ENCODE measurements at places on chromosomes 1 and 21.

DNA sequence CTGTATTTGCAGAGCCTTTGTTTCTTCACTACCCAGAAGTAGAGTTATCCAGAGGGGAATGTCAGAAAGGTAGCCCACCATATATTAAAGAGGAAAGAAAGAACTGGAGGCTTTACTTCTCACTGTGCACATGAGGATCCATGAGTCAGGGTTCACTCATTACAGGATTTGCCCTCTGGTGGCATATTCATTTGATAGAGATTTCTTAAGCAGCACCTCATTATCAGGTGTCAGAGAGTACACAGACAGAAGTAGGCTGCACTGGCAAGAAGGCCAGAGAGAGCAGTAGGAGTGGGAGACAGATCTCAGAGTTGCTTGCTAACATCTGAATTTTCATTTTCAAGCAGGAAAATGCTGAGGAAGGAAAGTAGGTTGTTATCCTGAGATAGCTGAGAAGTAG lies 123.8 kb downstream of the PIK3R3 start:
- DNase-seq, result no peak

GRCh38 chr1:15047237-15047636 lies 106.3 kb upstream of the TMEM51 start:
- no peak for DNase-seq

GRCh38 chr1:61083013-61083806 lies 849 bp downstream of the NFIA start:
- DNase-seq, result no peak

DNA sequence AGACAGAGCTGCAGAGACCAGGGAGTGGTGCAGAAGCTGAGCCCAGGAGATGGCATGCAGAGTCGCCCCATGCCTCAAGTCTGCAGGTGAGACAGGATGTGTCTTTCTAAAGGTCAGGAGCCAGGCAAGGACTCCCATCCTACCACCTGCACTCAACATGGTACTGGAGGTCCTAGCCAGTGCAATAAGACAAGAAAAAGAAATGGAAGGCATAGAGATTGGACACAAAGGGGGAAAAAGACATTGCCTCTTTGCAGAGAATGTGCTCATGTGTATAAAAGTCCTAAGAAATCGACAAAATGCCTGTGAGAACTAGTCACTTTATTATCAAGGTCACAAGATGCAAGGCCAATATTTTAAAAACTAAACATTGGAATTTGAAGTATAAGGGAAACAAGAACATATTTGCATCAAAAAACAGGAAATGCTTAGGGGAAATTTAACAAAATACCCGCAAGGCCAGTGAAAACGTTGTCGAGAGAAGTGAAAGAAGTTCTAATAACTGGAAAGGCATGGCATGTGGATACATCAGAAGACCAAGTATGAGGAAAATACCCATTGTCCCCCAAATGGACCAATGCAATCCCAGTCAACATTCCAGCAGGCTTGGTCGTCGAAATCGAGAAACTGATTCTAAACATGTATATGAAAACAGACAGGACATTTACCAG lies 13.2 kb upstream of the PRXL2B start:
- no peak for DNase-seq

DNA sequence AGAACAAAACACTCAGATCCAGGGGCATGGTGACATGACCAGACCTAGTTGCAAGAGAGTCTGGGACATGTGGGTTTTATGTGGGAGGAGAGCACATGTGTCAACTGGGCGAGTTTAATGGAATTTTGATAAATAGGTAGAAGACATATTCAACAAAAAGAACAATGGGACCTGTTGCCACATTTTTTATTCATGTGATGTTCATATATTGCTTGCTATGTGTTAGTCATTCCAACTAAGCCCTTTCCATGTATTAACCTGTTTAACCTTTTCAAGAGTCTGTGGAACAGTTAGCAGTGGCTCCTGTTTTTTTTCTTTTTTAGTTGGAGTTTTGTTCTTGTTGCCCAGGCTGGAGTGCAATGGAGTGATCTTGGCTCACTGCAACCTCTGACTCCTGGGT lies 30.1 kb upstream of the CSF3R start:
- no peak for DNase-seq

DNA sequence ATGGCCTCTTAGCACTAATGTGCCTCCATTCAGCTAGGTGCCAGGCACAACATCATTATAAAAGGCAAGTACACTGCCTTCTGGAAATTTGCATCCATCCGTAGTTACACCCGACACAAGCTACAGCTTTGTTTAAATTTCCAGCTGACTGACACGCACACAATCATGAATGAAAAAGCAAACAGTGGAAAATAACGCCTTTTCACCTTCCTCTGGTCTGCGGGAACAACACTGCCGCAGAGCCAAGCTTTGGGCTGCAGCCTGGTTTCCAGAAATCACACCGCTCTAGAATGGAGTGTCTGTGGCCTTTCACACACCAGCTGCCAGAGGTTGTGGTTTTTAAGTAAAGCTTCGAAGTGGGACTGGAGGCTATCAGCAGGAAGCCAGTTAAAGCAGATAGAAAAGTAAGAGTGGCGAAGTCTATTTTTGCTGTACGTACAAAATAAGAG lies 142.8 kb upstream of the COA6 start:
- DNase-seq, result no peak

DNA sequence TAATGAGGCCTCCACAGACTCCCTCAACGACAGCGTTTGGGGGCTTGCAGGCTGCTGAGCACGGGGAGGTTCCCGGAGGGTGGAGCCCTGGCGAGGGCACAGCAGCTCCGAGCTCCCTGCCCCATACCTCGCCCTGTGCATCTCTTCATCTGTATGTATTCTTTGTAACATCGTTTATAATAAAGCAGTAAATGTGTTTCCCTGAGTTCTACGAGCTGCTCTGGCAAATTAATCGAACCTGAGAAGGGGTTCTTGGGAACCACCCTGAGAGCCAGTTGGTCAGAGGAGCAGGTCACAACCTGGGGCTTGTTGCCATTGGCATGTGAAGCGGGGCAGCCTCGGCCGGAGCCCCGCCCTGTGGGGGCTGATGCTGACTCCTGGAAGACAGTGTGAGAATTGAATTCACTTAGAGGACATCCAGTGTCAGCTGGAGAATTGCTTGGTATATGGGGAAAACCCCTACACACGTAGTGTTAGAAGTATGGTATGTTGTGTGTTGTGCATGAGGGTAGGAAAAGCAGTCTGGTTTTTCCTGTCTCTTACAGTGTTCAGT lies 11.5 kb downstream of the SLC37A1 start:
- no peak for DNase-seq

DNA sequence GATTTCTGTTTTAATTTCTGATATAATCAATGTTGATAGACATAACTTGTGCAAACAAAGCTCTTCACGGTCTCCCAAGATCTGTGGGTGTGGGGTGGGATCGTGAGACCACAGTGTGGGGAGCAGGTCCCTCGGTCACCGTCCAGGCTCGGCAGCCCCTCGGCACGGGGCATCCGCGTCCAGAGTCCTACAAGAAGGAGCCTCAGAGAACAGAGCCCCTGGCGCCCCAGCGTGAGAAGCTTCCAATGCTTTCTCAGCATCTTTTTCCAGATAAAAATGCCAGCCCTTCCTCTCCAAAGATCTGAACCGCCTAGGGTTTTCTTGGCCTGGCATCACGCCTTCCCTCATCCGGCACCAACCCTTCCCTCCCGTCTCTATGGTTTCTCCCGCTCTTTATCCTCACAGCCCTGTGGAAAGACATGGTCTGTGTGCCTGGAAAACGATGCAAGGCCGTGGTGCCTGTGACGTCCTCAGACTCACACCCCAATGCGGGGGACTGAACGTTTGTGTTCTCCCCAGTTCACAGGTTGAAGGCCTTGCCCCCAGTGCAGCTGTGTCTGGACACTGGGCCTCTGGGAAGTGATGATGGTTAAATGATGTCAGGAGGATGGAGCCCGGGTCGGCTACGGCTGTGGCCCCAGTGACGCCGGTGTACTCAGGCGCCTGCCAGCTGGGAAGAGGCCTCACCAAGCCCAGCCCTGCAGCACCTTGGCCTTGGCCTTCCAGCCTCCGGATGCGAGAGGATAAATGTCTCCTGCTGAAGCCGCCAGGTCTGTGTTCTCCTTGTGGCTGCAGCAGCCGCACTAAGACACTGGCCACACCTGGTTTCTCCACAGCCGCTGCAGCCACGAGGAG lies 45.9 kb upstream of the COL6A2 start:
- no peak for DNase-seq

- DNase-seq, result no peak
Measured at GRCh38 chr1:229409616-229410369, 24.1 kb downstream of the ACTA1 start.

- no peak for DNase-seq
Measured at GRCh38 chr21:42495765-42496119, 282 bp downstream of the RSPH1 start.

GRCh38 chr1:7060745-7061144 lies 275.5 kb downstream of the CAMTA1 start:
- no peak for DNase-seq

DNA sequence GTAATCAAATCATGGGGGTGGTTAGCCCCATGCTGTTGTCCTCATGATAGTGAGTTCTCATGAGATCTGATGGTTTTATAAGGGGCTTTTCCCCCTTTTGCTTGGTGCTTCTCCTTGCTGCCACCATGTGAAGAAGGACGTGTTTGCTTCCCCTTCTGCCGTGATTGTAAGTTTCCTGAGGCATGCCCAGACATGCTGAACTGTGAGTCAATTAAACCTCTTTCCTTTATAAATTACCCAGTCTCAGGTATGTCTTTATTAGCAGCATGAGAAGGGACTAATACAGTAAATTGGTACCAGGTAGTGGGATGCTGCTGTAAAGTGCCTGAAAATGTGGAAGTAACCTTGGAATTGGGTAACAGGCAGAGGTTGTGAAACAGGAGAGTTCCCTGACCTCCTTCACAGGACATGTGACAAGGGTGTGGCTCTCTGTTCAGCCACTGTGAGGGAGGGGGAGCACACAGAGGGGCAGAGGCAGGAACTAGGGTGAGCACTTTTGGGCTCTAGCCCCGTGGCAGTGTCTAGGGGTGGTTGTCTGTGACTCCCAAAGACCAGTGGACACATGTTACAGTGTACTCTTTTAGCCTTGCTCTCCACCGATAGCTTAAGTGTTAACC lies 105.3 kb downstream of the BACH1 start:
- DNase-seq, result no peak

- no peak for DNase-seq
Measured at GRCh38 chr1:89759036-89759435, 61.8 kb upstream of the LRRC8D start.

- DNase-seq, result no peak
Measured at GRCh38 chr1:223747838-223748335, 35.5 kb downstream of the CAPN2 start.

GRCh38 chr1:55448261-55448660 lies 233.1 kb upstream of the USP24 start:
- no peak for DNase-seq

DNA sequence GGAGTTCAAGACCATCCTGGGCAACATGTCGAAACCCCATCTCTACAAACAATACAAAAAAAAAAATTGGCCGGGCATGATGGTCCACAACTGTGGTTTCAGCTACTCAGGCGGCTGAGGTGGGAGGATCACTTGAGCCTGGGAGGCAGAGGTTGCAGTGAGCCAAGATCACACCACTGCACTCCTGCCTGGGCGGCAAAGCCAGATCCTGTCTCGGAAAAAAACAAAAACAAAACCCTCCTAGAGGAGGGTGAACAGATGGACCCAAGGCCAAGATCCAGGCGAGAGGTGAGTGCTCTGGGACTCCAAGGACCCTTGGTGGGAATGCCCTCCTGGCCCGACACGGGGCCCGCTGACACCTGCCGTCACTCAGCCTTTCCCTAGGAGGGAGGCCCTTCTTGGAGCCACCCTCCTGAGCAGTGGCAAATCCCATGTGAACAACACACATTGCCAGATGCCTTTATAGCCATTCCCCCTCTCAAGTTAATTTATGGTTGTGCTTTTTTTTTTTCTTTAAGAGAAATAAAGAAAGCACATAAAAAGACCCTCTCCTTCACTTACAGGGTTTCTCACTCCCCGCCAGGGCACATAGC lies 380 bp downstream of the TFF2 start:
- DNase-seq, result no peak

DNA sequence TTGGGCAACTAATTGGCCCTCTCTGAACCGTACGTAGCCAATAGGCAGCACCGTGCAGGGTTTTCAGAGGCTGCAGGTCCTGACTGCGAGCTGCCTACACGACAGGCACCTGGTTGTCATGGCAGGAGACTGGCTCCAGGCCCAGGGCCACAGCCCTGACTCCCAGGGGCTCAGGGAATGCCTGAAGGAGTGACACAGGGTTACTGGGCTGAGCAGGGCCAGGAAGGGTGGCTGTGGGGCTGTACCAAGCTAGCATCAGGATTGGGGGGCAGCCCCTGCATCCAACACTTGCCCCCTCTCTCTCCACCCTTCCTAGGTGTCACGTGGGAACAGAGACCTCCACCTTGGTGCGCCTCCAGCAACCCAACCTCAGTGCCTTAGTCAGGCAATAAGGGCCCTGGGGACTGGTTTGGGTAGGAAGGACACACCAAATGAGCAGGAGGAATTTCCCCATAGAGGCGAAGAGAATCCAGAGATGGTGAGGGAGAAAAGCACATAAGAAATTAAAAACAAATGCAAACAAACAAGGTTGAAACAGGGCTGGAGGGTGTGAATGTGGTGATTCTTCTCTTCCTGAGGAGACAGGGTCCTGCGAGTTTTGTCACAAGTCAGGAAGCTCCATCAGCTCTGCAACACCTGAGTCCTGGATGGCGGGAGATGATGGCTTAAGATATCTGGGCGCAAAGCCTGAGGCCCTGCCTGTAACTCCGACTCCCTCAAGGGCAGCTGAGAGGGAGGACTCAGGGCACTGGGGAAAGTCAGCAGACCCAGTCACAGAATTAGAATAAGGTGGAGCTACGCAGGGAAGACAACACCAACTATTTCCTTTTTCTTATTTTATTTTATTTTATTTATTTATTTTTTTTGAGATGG lies 19.7 kb upstream of the RNU1-4 start:
- DNase-seq, result no peak

DNA sequence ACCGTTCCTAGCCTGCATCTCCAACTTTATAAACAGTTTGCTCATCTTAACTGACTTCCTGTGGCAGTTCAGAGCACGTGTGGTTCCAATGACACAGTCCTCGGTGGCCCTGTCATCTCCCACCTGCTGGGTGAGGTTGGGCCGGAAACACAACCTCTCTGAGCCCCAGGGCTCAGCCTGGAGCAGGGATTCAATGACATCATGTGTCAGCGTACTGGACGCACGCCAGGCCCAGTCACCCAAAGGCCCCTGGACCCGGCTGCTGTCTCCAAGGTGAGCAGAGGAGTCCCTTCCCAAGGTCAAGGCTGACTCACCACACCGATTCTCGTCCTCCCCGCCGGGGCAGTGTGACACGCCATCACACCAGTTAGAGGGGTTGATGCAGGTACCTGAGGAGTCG lies 19.9 kb downstream of the TMPRSS2 start:
- no peak for DNase-seq

Data from omental fat pad (tissue), 4 donors.